IPS DF 6.9 (cell line): ENCODE measurements at places on chromosomes 2 and 18.

DNA sequence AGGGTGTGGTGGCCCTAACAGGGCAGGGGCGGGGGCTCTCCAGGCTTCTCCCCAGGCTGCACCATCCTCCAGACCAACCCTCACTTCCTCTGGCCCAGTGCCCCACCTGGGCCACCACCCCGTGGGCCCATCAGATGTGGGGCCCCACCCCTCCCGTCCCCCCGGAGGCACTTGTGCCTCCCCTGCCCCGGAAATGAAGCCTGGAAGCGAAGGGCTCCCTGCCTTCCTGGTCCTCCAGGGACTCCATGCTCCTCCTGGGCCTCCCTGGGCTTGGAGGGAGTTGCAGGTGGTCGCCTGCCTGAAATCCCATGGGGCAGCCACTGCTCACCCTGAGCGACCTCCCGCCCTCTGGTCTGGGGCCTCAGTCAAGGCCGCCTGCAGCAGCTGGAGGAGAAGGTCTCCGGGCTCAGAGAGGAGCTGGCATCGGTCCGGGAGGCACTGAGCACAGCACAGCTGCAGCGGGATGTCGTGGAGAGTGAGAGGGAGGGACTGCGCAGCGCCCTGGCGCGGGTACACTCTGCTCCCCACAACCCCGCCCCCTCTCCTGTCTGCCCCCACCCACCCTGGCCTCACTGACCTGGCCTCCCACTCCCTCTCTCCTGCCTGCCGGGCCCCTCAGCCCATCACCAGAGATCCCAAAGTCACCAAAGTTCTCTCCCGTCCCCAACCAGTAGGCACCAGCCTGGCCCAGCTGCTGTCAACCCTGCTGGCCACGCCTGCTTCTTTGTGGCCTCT, 28.0 kb downstream of the CROCC2 start:
- no peak for DNase-seq

DNA sequence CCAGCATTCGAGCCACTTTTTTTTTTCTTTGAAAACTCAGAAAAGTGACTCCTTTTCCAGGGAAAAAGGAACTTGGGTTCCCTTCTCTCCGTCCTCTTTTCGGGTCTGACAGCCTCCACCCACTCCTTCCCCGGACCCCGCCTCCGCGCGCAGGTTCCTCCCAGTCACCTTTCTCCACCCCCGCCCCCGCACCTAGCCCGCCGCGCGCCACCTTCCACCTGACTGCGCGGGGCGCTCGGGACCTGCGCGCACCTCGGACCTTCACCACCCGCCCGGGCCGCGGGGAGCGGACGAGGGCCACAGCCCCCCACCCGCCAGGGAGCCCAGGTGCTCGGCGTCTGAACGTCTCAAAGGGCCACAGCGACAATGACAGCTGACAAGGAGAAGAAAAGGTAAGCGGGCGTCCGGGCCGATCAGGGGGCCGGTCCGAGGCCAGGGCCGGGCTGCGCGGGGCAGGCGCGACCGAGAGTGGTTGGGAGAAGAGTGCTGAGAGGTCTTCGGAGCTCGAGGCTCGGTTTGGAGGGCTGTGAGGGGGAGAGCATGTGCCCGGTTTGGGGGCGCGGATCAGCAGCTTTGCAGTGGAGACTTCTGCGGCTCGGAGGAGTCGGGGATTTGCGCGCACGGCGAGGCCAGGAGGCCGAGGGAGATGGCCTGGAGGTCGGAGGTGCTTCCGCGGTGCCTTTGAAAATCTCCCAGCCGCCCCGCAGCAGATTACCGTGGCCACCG, 502 bp downstream of the EPAS1 start:
- DNase-seq, result no peak

GRCh38 chr2:118294063-118294462, 205.8 kb downstream of the INSIG2 start:
- no peak for DNase-seq

DNA sequence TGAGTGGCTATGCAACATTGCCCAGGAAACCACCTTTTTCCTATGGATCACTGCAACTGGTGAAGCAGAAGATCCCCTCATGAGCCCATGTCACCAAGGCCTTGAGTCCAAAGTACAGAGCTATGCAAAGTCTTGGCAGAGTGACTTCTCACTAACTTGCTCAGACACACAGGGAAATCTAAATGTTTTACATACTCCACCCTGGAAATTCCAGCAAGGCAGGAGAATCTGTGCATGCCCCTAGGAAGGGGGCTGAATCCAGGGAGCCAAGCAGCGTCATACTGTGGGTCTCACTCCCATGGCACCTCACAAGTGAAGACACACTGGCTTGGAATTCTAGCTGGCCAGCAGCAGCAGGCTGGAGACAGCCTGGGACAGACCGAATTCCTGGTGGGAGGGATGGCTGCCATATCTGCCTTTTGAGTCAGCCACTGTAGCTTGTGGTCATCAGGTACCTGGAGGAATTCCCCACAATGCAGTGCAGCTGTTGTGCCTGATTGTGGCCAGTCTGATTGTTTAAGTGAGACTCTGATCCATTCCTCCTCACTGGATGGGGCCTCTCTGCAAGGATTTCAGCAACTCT, 1817.4 kb downstream of the SUCLG1 start:
- no peak for DNase-seq

DNA sequence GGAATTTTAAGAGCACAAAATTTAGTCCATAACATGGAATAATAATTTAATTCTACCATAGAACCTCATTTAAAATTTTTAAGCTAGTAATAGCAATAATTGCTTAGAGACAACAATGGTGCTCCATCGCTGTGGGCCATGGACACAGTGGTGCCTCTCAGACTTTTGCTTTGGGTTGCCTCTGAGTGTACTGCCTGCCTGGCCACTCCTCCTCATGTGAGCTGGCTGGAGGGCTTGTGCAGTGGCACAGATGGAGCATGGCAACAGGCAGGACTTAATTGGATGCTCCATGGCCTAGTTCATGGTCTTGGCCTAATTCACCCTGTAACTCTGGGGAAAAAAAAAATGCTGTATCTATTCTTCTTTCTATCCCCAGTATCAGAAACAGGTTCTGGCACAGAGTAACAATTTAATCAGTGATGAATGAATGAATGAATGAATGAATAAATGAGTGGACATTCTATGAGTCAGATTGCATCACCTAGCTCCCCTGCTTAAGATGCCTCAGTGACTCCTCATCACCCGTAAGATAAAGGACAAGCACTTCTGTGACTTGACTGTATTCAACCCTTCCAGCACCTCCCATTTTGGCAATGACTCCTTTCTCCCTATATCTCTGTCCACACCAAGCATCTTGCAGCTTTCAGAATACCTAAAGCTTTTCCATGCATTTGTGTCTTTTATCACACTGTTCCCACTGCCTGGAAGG, 211.8 kb upstream of the SLC14A2 start:
- DNase-seq, result no peak
